Activated naive CD4-positive, alpha-beta T cell treated with anti-CD3 and anti-CD28 coated beads, Interleukin-2, amount 10 ng/mL, durations not matched to agents 7 days and 5 days (primary cell): ENCODE measurements at places on chromosomes 5 and 9.

DNA sequence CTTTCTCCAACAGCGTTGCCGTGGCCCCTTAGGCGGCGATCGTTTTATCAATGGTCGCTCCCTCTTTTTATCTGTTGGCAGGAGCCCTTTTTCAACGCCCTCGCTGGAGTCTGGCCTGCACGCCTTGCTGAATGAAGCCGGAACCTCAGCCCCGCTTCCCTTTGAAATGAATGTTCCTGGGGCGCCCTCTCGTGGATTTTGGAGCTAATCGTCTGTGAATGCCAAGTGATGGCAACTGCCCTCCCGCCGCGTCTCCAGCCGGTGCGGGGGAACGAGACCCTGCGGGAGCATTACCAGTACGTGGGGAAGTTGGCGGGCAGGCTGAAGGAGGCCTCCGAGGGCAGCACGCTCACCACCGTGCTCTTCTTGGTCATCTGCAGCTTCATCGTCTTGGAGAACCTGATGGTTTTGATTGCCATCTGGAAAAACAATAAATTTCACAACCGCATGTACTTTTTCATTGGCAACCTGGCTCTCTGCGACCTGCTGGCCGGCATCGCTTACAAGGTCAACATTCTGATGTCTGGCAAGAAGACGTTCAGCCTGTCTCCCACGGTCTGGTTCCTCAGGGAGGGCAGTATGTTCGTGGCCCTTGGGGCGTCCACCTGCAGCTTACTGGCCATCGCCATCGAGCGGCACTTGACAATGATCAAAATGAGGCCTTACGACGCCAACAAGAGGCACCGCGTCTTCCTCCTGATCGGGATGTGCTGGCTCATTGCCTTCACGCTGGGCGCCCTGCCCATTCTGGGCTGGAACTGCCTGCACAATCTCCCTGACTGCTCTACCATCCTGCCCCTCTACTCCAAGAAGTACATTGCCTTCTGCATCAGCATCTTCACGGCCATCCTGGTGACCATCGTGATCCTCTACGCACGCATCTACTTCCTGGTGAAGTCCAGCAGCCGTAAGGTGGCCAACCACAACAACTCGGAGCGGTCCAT is 10.0 kb downstream of the S1PR3 start:
- DNase-seq: peak; percentile 87

DNA sequence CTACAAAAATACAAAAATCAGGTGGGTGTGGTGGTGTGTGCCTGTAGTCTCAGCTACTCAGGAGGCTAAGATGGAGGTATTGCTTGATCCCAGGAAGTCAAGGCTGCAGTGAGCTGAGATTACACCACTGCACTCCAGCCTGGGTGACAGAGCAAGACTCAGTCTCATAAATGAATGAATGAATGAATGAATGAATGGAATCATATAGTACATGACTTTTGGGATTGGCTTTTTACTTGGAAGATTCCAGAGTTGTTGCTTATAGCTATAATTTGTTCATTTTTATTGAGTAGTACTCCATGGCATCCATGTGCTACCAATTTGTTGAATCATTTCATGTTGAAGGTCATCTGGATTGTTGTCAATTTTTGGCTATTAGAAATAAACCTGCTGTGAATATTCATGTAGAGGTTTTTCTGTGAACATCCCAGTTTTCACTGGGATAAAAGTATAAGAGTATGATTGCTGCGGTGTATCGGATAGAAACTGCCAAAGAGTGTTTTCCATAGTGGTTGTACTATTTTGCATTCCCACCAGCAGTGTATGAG is 19.9 kb downstream of the ERBIN start:
- no peak for DNase-seq

DNA sequence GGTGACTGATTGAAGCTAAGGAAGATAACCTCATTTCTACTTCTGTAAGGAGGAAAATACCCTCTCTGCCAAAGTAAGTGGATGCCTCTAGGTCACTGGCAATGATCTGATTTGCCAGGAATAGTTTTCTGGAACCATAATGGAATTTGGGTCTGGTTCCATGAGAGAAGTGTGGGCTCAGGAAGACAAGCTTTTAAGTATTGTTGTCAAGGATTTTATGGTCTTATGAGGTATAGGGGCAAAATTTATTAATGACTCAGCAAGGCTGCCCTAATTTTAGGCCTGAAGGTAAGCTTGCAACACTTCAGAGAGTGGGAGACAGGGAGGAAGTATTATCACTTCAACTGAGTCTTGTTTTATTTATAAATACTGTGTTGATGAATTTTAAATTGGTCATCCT is 322.6 kb upstream of the ACTBL2 start:
- no peak for DNase-seq

GRCh38 chr9:136674786-136675349 is 12.2 kb downstream of the EGFL7 start:
- no peak for DNase-seq

DNA sequence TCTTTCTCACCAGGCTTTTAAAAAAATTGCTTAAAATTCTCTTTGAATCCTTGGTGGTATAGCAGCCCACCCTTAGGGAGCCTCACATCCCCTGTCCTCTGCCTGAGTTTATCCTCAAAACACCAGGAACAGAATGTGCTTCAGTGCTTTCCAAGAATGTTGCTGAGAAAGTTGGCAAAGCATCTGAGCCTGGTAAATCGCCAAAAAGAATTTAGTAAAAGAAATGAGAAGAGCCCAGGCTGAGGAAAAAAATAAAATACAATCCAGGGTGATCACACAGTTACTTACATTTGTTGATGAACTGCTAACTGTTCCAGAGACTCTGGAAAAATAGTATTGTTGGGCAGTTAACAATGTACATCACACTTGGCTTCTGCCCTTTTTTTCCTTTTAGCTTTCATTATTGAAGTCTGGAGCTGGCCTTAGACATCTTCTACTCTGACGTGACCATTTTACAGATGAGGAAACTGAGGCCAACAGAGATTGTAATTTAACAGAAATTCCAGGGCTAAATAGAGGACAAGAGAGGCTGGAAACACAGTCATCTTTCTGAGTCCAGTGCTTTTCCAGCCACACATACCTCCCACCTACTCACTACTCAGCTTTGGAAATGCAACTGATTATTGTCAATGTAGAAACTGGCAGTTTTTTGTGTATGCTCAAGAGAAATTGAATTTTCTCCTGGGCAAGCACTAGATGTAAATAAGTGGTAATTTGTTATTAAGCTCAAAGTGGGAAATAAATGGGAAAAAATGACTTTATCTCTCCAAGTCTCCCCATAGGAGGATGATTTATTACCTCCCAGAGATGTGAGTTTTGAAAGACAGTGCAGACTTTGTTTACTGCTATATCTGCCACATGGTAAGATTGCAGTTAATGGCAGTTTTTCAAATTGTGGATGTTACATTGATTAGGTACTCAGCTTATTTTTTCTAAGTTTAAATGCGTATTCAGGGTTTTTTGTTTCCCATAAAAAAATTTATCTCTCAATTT is 86.7 kb upstream of the ALDH1A1 start:
- DNase-seq: no peak

DNA sequence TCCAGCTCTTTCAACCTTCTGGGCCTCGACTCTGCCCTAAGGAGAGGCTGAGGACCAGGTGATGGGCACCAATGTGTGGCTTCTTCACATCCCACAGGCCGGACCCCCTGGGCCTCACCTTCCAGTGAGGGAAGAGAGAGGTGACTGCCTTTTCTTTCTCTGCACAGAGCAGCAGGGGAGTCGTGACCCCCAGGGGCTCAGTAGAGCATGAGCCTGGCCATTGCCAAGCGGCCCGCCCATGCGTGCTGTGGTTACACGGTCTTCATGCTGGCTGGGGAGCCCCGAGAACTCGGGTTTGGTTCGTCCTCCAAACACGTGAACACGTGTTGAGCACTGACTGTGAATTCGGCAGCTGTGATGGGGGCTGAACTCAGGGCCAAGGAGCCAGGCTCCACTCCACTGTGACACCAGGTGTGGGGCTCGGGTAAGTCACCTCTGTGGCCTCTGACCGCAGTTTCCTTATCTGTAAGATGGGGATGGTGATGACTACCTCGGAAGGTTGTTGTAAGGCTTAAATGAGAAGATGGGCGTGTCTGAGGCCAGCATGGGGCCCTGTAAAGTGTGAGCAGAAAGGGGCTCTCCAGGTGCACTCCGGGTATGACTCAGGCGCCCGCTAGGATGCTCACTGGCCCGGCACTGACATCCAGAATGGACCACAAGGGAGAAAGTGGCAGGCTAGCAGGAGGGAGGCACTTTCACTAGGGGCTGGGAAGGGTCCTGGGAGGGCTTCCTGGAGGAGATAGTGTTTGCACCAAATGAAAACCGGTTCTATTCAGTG is 13.4 kb upstream of the GRHPR start:
- peak; percentile 26 for DNase-seq

DNA sequence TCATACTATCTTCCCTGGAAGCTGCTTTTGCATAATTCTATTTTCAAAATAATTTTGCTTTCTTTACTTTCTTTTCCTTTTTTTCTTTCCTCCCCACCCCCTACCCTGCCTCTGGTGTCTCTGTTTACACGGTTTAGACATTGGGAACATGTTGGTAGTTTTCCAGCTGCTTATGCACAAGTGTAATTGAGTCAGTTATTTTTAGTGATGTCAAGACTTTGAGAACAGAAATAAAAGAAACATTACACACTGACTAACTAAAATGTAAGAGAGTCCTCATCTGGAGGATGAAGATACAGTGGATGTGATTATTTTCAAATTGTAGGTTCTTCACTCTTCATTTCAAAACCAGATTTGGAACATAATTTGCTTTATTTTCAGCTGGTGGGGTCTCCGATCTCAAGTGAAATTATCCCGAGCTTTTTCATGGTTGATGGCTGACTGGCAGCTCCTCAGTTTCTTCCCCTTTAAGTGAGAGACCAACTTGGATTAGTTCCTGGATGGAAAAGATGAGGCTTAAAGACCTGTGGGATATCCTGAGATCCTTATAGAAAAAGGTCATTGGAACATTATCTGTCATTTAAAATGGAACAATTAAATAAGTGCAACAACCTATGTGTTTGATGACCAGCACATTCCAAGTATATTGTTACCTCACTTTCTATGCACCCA is 154.4 kb upstream of the ZNF462 start:
- DNase-seq: no peak

DNA sequence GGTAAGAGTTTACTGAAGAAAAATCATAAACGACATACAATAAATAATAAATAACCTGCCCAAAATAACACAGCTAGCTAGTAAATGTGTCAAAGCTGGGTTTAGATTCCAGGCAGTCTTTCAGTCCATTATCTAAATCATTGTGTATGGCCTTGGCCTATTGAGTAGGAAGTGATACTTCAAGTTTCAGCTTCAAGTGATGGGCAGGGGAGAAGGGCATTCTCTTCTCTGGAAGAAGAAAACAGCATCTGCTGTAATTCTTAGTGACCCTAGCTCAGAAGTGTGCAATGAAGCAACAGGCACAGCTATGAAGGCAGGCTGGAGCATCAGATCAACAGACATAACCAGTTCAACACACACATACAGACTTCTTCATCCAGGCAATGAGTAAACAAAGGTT is 42.5 kb downstream of the FNIP1 start:
- no peak for DNase-seq

GRCh38 chr9:98823666-98824334 is 16.3 kb downstream of the GALNT12 start:
- DNase-seq: no peak

DNA sequence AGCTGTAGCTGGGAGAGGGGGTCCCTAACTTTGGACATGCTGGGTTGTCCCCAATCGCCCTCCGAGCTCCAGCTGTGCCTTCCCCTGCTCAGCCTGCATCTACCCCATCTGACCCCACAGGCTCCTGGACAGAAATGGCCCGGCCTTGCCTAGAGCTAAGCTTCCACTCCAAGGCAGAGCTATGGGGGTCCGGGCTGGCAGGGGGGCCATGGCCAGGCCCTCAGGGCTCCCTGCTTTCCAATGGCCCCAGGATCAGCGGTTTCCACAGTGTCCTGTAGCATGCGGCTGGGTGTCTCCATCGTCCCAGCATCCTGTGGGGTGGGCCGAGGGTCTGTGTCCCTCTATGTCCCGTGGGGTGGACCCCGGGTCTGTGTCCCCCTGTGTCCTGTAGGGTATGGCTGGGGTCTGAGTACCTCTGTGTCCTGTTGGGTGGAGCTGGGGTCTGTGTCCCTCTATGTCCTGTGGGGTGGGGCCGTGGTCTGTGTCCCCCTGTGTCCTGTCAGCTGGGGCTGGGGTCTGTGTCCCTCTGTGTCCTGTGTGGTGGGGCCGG is 130.6 kb downstream of the RXRA start:
- no peak for DNase-seq

- no peak for DNase-seq
Observed at GRCh38 chr5:125357660-125358059, 611.2 kb upstream of the ZNF608 start.

DNA sequence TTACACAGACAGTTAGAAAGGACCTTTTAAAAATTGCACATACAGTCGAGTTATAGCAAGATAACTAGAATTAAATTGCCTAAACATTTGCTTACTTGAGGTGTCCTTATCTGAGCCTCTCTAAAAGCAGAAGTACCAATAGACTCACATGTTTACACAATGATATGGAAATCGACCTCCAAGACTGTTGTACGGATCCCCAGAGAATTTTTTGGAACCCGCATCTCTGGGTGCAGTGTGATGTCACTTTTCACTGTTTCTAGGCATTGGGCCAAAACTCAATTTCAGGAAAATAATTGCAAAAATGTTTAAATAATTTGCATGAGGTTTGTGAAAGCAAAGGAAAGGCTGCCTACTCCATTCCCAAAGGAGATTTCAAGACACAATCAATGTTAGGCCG is 63.1 kb upstream of the ATG10 start:
- no peak for DNase-seq

DNA sequence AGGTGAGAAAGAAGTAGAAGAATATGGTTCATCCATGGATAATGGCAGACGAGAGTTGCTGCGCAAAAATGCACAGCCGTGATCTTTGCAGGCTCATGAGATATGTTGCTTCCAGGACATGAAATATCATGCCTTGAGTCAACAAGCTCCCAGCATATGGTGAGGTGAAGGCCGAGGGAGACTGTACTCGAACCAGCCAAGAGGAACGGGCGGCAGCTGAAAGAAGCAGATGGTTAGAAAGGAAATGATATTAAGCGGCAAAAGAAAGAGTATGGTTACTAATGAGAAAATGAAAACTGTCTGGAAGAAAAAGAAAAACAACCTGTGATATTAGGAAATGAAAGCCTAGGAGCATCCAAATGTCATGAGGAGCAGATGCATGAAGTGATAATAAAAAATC is 344.7 kb upstream of the DAP start:
- no peak for DNase-seq

DNA sequence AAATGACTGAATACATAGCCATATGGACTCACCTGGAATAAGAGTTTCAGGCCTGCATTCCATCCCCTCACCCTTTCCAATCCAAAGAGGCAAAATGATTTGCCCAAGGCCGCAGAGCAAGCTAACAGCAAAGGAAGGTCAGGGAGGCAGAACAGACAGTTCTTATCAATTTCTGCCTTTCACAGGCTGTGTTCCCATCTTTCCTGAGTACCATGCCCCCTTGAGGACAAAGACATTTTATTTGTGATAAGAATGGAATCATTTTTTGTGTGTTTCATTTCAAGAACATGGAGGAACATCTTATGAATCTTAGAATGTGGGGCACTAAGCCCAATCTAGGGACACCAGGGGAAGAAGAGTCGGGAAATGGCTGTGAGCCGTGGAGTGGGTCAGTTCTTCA is 13.9 kb downstream of the LHFPL2 start:
- DNase-seq: no peak
